ENCODE measurements at places on chromosomes 2 and 18. TPM values are rescaled to one million over a fixed set of nuclear protein-coding genes. Genes with fewer than 3 reads are reported as not detected.
A peak's percentile ranks its signal among the peaks of the same experiment; 100 is the strongest.

The EN1 gene
- total RNA-seq = not detected

The MYL12B gene
- total RNA-seq = 127 TPM

The GNLY gene
- total RNA-seq = not detected

The ANKRD30BL gene
- total RNA-seq = not detected

The C2orf78 gene
- total RNA-seq = 0.06 TPM

The GPR45 gene
- total RNA-seq = not detected

The UGT1A7 gene
- not detected for total RNA-seq

The ALKAL2 gene
- not detected for total RNA-seq

The CPO gene
- not detected for total RNA-seq

The GATA6 gene
- 0.26 TPM for total RNA-seq

DNA sequence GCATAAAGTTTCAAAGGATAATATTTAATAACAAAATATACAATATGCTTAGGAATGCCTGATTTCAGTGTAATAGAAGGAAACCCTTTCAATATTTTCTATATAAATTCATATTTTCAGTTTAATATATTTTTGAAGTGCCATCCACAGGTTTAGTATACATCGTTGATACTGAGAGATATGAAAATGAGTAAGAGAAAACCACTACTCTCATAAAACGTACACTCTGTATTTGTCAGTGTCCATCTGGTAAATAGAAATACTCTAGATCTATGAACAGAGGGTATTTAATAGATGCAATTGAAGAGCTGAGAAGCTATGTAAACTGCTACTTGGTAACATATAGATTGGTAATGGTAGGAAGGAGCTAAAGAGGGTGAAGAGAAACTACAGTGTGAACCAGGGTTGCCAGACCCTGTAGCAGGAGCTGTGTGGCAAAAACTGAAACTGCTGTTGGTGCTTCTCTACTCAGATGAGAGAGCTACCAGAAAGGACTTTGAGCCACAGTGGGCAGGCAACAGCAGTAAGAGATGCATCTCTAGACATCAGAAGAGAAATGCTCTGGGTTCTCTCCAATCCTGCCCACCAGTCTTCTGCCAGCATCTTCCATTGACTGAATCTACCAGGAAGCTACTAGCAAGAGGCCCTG is 187.4 kb downstream of the CCDC102B start:
- no peak for DNase-seq

DNA sequence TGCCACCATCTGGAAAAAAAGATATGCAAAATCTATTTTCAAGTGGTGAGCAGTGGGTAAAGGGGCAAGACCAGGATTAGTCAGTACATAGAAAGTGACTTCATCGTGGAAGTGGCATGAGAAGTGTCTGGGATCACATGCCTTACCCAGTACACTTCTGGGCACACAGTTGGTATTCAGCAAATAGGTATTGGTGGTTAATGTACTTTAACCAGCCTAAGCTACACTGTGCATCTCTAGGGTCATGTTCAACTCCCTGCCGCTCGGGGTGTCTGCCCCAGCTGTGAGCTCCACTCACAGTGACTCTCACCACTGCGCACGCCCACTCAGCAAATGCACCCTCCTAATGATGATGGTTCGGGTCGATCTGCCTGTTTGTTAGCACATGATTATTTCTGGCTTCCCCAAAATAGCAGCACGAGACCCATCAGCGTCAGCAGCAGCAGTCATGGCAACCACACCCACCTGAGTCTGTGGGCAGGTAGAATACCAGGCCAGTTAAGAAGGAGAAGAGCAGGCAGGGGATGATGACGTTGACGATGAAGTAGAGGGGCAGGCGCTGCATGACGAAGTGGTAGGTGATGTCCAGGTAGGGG is 11.1 kb downstream of the CHRNA1 start:
- no peak for DNase-seq

DNA sequence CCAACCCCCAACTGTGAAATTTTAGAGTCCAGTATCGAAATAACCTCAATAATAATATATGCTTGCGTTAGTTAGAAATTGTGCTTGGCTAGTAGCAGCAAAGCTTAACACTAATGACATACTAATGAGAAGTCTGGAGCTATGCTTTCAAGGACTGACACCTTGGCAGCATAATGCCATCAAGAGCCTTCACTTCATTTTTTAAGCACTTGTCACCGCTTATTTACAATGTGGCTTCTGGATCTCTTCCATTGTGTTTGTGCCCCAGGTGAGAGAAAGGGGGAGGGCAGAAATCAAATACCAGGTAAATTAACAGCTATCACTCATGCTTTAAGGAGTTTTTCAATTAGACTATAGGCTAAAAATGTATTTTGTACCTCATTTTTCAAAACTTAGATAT is 101.5 kb downstream of the CDH7 start:
- DNase-seq = no peak

DNA sequence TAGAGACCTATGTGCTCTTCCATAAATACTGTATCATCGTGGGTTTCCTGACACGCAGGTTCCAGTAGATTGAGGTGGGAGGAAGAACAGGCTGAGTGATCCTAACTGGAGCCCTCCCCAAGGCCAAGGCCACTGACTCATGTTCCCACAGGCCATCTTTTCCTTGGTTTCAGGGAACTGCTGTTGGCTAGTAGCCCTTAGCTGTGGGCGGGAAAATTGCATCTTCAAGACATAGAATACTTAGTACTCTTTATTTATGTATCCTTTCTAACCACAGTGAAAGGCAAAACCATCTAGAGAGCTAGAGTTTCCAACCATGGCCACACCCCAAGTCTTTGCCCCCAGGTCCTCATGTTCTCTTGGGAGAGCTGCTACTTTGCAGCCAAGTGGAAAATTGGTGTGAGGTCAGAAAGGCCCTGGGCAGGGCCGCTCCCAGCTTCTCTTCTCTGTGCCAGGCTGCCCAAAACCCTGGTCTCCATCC is 55.9 kb downstream of the COPS8 start:
- DNase-seq = no peak

DNA sequence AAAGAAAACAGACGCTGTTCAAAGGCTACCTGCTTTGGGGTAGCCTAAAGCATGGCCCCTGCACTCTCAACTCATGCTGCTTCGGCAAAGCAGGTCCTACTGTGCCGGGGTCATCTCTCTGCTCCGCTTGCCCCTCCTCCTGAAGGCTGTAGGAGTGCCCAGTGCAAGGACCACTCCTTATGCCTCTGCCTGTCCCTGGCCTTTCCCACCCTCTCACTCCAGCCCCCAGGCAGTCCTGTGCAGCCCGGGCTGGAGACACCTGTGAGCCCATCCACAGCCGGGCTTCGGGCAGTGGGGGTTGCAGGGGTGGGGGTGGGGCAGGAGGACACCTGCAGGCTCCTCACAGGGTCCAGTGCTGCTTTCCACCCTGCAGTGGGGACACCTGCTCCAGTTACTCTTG is 69.1 kb downstream of the ACKR3 start:
- no peak for DNase-seq

DNA sequence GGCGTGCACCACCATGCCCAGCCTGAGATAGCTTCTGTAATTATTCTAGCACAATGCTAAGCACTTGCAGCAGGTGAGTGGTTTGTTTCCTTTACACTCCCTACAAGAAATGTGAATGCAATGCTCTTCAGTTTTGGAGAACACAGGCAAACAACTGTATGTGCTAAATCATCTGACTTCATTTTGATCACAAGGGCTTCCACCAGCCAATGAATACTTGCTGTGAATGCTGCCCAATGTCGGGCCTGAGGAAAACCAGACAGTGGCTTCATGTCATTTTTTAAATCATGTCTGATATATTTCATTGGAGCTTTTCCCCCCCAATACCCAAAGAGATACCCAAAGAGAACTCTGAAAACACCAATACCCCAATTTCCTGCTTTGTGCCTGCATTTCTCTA is 155.6 kb upstream of the XPO1 start:
- DNase-seq = no peak

DNA sequence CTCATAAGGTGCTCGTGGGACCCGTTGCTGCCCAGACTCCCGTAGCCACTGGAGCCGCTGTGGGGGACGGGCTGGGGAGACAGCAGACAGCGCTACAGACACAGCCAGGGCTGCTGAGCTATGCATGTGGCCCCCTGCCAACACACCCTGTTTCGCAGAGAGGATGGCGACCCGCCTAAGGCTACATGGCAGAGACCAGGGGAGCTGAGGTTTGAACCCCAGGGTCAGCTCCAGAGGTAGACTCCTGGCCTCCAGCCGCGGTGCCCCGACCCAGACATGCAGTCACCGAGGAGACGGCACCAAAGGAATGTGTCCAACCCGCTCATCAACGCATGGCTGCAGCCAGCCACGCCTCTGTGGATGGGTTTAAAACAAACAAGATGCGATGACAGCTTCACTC is 21.0 kb upstream of the HES6 start:
- no peak for DNase-seq

- no peak for DNase-seq
Observed at GRCh38 chr18:36890598-36890997, 61.7 kb downstream of the KIAA1328 start.

GRCh38 chr2:9322576-9322975 is 100.8 kb downstream of the ITGB1BP1 start:
- no peak for DNase-seq

GRCh38 chr2:97889156-97889555 is 106.6 kb downstream of the TMEM131 start:
- DNase-seq = no peak

DNA sequence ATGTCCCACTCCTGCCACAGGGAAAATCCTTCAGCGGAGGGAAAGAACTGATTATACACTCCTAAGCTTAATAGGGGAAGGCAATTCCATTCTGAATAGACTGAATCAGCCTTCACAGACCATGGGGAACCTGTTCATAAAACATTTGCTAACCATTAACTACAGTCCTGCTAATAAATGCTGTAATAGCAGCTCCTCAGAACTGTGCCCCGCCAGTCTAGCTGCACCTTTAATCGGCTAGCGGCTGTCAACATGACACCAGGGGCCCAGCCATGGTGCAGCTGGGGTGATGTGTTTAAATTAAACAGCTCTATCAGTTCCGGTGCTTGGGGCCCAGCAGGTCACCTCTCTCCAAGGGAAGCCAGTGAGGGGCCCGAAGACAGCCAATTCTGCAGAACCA is 77.8 kb downstream of the GALNT14 start:
- no peak for DNase-seq

GRCh38 chr2:128317181-128317898 is 1.3 kb downstream of the HS6ST1 start:
- peak; percentile 60 for DNase-seq

DNA sequence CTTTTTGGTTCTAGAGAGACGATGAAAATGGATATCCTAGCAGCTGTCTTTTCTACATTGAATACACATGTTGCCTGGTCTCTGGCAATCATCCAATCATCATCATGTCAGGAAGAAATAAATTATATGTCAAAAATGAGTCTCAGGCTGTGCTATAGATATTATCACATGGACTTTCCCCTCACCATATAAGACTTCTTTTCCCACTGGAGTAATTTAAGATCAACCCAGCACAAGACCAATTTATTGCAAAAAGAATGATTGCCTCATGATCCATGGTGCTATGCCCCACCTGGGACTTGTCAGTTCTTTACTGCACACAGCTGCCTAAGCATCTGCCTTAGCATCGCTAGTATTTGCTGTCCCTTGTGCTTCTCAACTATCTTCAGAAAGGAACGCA is 783.7 kb upstream of the TMEFF2 start:
- DNase-seq = no peak

DNA sequence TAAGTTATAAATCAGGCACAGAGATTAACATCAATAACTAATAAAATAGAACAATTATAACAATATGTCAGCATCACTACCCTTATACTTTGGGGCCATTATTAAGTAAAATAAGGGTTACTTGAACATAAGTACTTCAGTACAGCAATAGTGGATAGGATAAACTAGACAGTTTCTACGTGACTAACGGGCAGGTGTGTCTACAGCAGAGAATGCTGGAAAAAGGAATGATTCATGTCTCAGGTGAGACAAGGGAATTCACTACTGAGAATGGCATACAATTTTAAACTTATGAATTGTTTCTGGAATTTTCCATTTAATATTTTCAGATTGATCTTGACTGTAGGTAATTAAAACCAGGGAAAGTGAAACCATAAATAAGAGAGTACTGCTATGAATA is 5.5 kb downstream of the WDR75 start:
- DNase-seq = no peak

DNA sequence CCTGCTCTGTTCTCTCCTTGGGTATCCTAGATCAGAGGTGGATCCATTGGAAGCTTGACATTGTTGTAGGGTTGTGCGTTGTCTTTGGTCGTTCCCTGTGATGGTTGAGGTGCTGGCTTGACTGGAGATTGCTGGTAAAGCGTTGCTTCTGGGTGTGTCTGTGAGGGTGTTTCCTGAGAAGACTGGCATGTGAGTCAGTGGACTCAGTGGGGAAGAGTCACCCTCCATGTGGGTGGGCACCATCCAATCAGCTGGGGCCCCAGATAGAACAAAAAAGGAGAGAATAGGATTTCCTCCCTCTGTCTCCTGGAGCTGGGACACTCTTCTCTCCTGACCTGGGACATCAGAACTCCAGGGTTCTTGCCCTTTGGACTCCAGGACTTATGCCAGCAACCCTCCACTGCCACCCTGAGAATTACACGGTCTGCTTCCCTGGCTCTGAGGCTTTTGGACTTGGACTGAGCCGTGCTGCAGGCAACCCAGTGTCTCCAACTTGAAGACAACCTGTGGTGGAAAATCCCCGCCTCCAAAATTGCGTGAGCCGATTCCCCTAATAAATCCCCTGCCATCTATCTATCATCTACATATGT is 14.8 kb upstream of the REEP1 start:
- DNase-seq = no peak

DNA sequence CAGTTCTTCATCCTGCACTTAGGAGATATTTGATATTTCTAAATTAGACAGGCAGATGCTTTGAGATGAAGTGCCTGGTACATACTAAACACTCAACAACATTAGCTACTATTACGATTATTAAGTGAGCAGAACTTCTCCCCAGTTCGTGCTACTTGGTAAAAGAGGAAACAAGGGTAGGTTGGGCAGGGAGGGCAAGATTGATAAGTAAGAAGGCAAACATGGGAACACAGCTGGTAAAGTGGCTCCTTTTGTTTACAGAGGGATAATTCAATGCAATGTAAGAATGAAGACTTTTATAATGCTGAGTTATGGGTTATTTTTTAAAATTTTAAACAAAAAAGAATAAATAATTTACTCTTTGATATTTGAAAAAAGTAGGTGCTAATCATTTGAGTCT is 15.9 kb upstream of the WIPF1 start:
- DNase-seq = no peak

DNA sequence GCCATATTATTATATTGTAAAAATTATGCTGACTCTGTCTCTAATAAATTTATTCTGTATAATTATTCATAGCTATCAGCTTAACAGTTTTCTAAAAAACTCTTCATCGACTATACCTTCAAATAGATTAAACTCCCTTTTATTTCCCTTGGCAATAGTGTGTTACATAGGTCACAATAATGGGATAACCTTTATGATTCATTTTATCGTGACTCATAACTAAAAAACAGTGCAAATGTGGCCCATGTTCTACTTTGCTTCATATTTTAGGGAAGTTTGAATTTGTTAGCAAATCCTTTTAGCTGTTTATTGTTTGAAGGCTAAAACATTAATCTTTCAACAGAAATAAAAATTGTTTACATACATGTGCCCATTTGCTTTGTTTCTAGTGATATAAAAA is 783.2 kb upstream of the CDH2 start:
- no peak for DNase-seq

GRCh38 chr2:68961380-68961779 is 8.7 kb upstream of the GKN2 start:
- DNase-seq = no peak
